ENCODE measurements at places on chromosomes 3 and 15.

- no peak for DNase-seq
Observed at GRCh38 chr15:52146776-52147175, 34.2 kb upstream of the BCL2L10 start.

DNA sequence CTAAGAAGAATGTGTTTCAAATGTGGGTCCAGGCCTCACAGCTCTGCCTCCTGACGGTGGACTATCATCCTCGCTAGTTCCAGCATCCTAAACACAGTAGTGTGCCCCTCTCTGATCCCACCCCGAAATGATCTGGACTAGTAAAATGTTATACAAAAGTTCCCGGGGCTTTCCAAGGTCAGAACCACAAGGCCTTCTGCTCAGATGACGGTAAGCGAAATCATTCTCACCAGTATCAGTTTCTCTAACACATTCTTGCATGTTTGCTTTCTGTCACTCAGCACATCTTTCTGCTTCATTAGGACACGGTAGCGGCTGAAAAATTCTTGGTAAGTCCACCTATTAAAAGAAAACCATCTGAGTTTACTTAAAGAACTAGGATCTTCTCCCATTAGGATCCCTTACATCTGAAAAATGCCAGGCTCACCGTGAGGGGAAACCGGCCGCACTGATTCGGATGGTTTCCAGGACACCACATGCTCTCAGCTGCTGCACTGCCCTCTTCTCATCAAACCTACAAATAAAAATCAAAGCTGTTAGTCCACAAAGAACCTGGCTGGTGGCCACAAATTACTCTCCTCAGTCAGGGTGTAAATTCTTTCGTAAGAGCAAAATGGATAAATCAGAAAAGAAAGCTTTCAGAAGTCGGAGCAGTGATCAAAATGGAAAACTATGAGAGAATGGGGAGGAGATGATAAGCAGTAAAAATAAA lies 83.9 kb upstream of the MYO5C start:
- no peak for DNase-seq

- DNase-seq = no peak
Observed at GRCh38 chr3:15151166-15151565, 52.2 kb upstream of the RBSN start.

DNA sequence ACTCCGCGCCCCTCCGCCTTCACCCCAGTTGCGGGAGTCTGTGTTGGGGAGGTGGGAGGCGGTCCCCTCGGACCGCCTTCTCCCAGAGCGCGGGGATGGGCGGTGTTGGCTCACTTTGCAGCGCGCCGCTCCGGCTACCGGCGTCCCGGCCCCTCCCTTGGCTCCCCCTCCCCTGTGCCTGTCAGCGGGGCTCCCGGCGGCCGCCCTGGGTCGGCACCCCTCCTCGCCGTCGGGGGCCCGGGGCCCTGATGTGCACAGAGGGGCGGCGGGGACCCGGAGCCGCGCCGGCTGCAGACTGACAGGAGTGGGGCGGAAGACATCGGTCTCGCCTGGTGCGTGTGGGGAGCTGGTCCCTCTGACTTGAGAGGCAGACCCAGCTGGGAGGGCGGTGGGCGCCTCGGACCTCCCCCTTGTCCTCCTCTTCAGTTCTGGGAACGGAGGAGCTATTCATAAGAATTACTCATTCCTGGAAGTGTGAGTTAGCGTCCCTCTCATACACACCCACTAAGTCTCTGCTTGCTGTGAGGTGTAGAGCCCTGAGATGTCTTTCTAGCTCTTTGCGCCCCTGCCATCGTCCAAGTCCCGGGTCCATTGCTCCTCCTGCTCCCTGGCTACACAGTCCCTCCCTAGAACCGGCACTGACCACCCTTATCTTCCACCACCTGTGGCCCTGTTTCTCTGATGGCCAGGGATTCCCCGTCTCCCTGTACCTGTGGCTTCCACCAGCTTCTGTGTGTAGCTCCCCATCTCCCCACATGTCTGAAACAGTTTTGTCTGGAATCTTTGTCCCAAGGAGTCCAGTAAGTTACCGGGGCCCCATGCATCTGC lies 42.3 kb upstream of the ROPN1 start:
- DNase-seq = no peak

DNA sequence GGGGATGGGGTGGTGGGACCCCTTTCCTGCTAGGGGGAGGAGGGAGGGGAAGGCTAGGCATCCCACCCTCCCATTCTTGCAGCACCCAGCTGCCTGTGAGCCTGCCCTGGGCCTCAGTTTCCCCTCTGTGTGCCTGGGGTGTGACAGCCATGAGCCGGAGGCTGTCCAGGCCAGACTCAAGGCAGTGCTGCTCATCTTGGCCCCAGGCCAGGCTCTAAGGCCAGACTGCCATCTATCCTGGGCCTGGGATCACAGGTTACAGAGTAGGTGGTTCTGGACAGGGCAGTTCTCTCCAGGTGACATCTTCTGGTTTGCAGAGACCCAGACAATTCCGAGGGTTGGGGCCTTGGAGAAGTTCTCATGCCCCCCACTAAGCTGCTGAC lies 3.3 kb upstream of the VILL start:
- DNase-seq = no peak

All from stimulated activated CD4-positive, alpha-beta T cell treated with anti-CD3 and anti-CD28 coated beads, Interleukin-1b, Interleukin-23, amount 100 ng/mL, for 1 hour (primary cell).